ENCODE measurements at places on chromosomes 2 and 18. TPM values are rescaled to one million over a fixed set of nuclear protein-coding genes. Genes with fewer than 3 reads are reported as not detected.

GRCh38 chr18:48985161-48985560, 34.4 kb upstream of the SMAD7 start:
- H3K36me3 ChIP-seq = no peaks in the 10 kb centered on the region
- no peak overlapping the region for H3K4me3 ChIP-seq
- no peaks in the 10 kb centered on the region for H3K27me3 ChIP-seq
- no peak for DNase-seq
- no peaks in the 10 kb centered on the region for H3K4me1 ChIP-seq
- no peak overlapping the region for H3K27ac ChIP-seq

DNA sequence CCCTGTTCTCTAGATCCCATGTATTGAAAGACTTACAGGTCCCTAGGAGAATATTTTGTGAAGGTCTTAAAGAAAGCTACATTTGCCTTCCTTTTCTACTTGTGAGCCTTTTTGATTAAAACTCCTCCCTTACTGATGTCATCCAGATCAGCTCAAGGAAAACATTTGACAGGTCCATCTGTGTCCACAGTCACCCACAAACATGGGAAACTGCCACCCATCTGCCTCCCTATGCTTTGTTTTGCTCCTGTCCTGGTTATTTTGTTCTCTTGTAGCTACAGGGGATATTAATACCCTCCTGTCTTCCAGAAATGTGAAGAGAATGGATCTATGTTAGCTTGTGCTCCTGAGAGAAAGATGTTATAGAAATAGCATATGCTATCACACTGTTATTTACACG, 203.6 kb upstream of the GALNT5 start:
- DNase-seq = no peak
- H3K36me3 ChIP-seq = no peaks in the 10 kb centered on the region
- no peak overlapping the region for H3K4me3 ChIP-seq
- no peak overlapping the region for H3K27ac ChIP-seq

DNA sequence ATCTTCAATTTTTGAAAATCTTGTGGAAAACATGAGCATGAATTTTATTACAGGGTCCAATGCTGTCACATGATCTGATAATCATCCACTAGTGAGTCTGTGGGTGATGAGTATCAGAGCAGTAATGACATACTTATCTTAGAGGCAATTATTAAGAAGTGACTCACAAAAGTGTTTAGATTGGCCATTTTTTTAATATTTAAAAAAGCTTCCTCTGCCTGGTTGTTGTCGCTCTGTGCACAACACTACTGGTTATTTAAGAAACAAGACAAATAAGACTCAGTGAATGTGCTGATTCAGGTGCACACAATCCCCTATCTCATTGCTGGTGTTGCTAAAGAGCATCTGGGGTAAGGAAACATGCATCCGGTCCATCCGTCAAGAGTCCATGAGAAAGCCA, 665.8 kb upstream of the ZEB2 start:
- no peaks in the 10 kb centered on the region for H3K4me1 ChIP-seq
- no peak overlapping the region for H3K4me3 ChIP-seq
- no peaks in the 10 kb centered on the region for H3K27me3 ChIP-seq
- H3K27ac ChIP-seq = no peak overlapping the region

DNA sequence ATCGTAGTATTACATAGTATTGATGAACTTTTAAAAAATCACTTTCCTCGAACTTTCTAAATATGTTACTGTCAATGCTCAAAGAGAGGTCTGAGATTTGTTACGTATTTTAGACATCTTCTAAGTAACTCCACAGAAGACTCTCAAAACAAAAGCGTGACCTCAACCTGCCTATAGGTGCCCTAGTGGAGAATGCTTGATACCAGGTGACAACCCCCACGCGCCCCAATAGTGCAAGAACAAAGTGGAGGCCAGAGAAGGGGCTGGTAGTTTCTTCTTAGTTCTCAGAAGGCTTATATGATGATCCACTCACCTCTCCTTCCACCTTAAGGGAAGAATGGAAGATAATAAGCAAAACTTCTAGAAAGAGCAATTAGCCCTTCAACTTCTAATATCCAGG, 102.6 kb downstream of the ANKRD44 start:
- H3K27ac ChIP-seq = no peak overlapping the region
- no peak overlapping the region for H3K4me3 ChIP-seq
- H3K36me3 ChIP-seq = no peaks in the 10 kb centered on the region
- H3K27me3 ChIP-seq = no peaks in the 10 kb centered on the region

- no peaks in the 10 kb centered on the region for H3K36me3 ChIP-seq
- H3K4me3 ChIP-seq = no peak overlapping the region
- DNase-seq = no peak
- H3K27ac ChIP-seq = no peak overlapping the region
Measured at GRCh38 chr2:155377266-155377680, 678.8 kb downstream of the KCNJ3 start.

GRCh38 chr2:61456070-61456745, 14.7 kb downstream of the USP34 start:
- H3K27me3 ChIP-seq = no peaks in the 10 kb centered on the region
- H3K4me3 ChIP-seq = no peak overlapping the region
- DNase-seq = no peak
- H3K27ac ChIP-seq = no peak overlapping the region
- no peaks in the 10 kb centered on the region for H3K4me1 ChIP-seq

GRCh38 chr2:218964041-218964771, 4.7 kb downstream of the CDK5R2 start:
- H3K4me1 ChIP-seq = no peaks in the 10 kb centered on the region
- H3K27me3 ChIP-seq = no peaks in the 10 kb centered on the region
- DNase-seq = peak; percentile 31
- H3K4me3 ChIP-seq = no peak overlapping the region

- H3K4me3 ChIP-seq = no peak overlapping the region
- no peaks in the 10 kb centered on the region for H3K27me3 ChIP-seq
- H3K36me3 ChIP-seq = no peaks in the 10 kb centered on the region
Measured at GRCh38 chr2:9984217-9984739, 32.8 kb downstream of the GRHL1 start.

GRCh38 chr2:64035072-64035942, 16.1 kb upstream of the VPS54 start:
- H3K36me3 ChIP-seq = no peaks in the 10 kb centered on the region
- no peaks in the 10 kb centered on the region for H3K27me3 ChIP-seq
- no peak overlapping the region for H3K4me3 ChIP-seq
- H3K4me1 ChIP-seq = no peaks in the 10 kb centered on the region
- no peak for DNase-seq

DNA sequence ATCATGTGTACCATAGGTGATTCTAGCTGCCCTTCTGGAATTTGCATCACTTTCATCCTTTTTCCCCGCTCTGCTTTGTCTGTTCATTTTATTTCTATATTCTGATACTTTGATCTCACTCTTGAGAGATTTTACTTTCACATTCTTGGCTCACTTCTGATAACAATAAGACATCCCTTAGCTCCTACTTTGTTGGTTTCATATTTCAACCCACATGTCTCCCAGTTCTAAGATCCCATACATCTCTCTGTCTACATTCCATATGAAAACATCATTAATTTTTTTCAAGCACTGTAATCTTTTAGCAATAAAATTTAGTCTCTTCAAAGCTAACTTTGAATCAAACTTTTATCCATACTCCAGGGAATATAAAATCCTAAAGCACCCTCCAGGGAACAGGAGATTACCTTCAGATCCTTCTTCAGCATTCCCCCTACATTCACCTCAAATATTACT, 75.6 kb downstream of the COL3A1 start:
- no peaks in the 10 kb centered on the region for H3K27me3 ChIP-seq
- H3K4me1 ChIP-seq = no peaks in the 10 kb centered on the region
- no peak overlapping the region for H3K4me3 ChIP-seq
- no peak overlapping the region for H3K27ac ChIP-seq

GRCh38 chr2:235170536-235171521, 219.0 kb downstream of the SH3BP4 start:
- DNase-seq = no peak
- H3K36me3 ChIP-seq = no peaks in the 10 kb centered on the region
- H3K27ac ChIP-seq = no peak overlapping the region
- H3K27me3 ChIP-seq = no peaks in the 10 kb centered on the region

GRCh38 chr2:149686136-149687051, 98.8 kb upstream of the MMADHC start:
- no peaks in the 10 kb centered on the region for H3K27me3 ChIP-seq

FBXO36 gene
- 1.9 TPM for total RNA-seq

EML6 gene
- 2.7 TPM for total RNA-seq

ST6GAL2 gene
- 107 TPM for total RNA-seq

OTOS gene
- not detected for total RNA-seq

STAT4 gene
- 7.7 TPM for total RNA-seq

EFHD1 gene
- 85.8 TPM for total RNA-seq

OSR1 gene
- 48.6 TPM for total RNA-seq

Data from aorta (tissue), 5 donors.